Memory B cell (primary cell): ENCODE measurements at places on chromosomes 4 and X.

DNA sequence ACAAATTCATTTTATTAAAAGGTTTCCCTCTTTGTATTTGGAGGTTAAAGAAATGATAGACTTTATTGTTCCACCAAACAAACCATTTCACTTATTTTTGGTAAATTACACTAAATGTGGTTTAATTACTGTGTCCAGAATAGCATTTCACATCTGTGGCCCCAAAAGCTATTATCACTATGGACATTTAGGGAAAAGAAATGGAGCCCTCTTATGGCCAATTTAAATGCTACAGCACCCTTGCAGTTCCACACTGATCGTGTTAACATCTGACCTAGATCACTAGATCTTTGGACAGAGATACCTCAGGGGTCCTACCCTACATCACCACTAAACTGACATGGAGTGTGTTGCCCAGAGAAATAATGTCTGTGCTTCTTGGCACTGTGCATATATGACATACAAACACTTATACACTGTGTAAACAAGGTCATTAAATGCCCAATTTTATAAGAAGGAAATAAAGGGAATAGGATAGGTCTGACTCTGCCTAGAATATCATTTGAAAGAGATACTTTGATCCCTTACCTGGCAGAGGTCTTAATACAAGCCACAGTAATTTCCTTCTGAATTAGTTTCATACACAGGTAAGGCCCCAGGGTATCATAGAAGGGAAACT lies 163.9 kb downstream of the KDR start:
- DNase-seq = no peak

GRCh38 chr4:138047290-138047689 lies 194.9 kb downstream of the SLC7A11 start:
- no peak for DNase-seq

DNA sequence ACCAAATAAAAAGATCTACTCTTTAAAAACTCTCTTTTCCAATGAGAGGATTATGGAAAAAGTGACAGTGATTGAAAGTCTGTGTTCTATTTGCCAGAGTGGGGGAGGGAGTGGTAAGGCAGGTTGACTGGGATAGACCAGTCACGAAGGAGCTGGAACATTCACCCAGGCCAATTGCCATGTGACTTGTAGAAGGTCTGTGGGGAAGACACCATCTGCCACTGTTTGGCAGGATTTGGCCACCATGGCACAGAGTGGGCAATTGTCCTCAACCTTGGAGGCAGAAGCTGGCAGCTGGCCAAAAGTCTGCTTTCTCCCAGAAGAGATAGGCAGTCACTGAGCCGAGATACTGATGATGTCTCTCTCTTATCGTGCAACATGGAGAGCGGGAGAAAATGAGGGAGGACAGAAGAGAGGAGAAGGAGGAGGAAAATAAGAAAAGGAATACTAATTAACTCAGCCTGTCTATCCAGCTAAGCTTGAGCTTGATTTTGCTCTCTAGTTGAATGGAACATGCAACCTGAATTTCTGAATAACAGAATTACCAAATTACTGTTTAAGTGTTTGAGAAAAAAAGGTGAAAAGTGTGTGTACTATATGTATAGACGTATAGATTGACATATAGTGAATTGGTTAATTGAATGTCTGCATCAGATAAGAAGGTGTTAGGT lies 267.1 kb downstream of the ARHGAP24 start:
- DNase-seq = no peak

GRCh38 chr4:186952709-186953108 lies 229.1 kb upstream of the FAT1 start:
- DNase-seq = no peak

DNA sequence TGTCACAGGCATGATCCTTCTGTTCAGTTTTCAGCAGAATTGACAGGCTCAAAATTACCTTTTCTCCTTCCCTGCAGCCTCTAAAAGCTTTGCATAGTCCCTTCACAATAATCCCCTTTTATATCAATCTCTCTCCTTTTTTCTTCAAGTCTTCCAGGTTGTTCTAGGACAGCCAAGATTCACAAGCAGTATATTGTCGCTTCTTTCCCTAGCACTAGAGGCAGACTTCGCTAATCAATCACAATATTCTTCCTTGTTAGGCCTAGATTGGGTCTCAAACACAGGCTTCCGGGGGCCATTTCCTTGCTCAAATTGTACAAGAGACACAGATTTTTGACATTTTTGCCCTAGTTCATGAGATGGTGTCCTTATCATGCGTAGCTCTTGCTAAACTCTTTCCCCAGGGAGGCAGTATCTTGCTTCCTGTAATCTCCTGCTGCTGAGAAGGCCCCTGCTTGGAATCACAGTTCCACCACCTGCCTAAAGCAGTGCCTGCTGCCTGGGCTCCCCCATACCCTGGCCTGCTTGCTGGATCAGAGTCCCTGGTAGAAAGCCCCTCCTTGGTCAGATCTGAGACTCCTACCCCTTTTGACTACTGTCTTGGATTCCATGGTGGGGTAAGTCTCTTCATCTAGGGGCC lies 57.3 kb downstream of the DMP1 start:
- no peak for DNase-seq

- no peak for DNase-seq
Observed at GRCh38 chr4:47914926-47915237, 499 bp upstream of the NFXL1 start.
